ENCODE measurements at places on chromosomes 4 and X.

DNA sequence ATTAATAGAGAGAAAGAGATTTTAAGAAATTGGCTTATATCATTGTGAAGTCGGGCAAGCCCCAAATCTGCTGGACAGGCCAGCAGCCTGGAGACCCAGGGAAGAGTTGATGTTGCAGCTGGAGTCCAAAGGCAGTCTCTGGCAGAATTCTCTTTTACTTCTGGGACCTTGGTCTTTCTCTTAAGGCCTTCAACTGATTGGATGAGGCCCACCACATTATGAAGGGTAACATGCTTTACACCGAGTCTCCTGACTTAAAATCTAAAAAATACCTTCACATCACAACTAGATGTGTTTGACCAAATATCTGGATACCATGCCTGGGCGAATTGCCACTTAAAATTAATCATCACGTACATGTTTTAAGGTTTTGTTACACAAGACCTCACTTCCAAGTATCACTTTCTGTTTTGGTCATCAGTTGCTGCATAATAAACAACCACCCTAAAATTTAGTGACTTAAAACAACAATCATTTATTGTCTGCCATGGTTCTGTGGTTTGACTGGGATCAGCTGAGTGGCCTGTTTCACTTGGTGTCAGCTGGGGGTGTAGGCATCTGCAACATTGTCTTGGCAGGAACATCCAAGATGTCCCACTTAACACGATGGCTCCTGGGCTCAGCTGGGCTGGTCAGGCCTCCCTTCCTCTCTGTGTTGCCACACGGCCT lies 3.4 kb downstream of the CD38 start:
- DNase-seq: no peak

- DNase-seq: no peak
Observed at GRCh38 chr4:5020341-5020740, 1.1 kb upstream of the CYTL1 start.

DNA sequence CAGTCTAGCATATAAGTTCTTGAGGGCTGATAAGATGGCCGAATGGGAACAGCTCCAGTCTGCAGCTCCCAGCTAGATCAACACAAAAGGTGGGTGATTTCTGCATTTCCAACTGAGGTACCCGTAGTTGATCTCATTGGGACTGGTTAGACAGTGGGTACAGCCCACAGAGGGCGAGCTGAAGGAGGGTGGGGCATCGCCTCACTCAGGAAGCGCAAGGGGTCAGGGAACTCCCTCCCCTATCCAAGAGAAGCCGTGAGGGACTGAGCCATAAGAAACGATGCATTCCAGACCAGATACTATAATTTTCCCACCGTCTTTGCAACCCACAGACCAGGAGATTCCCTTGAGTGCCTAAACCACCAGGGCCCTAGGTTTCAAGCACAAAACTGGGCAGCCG lies 109.0 kb downstream of the RPS6KA6 start:
- DNase-seq: no peak

DNA sequence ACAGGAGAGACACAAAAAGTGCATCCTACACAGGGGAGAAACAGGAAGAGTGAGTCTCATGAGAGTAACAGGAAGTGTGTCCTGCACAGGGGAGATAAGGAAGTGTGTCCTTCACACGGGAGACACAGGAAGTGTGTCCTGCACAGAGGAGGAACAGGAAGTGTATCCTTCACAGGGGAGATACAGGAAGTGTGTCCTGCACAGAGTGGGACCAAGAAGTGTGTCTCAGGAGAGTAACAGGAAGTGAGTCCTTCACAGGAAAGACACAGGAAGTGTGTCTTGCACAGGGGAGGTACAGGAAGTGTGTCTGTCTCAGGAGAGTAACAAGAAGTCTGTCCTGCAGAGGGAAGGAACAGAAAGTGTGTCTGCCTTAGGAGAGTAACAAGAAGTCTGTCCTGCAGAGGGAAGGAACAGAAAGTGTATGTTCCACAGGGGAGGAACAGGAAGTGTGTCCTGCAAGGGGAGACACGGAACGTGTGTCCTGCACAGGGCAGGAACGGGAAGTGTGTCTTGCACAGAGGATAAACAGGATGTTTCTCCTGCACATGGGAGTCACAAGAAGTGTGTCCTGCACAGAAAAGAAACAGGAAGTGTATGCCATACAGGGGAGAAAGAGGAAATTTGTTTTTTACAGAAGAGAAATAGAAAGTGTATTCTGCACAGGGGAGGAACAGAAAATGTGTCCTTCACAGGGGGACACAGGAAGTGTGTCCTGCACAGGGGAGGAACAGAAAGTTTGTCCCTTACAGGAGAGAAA lies 102.0 kb downstream of the ARSF start:
- DNase-seq: peak; percentile 66

DNA sequence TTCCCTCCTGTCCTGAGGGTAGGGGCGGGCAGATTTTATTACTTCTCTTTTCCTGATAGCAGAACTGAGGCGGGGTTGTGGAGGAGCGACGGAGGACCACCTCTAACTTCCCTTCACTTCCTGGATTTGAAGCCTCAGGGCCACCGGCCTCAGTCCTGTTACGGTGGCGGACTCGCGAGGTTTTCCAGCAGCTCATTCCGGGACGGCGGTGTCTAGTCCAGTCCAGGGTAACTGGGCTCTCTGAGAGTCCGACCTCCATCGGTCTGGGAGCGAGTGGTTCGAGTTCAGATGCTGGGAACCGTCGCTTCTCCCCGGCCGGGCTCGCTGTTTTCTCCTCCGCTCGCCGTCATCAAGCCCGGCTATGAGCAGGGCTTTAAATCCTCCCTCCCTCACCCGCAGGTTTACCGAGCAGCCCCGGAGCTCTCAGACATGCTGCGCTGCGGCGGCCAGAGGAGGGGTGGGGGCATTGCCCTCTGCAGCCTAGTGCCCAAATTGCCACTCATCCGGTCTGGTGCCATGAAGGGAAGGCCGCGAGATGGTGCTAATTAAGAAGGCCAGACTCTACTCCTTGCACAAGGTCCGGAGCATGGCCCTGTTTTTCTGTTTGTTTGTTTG lies 23.3 kb downstream of the HAND2 start:
- no peak for DNase-seq

GRCh38 chrX:24283127-24283794 lies 30.6 kb downstream of the SUPT20HL2 start:
- DNase-seq: no peak

DNA sequence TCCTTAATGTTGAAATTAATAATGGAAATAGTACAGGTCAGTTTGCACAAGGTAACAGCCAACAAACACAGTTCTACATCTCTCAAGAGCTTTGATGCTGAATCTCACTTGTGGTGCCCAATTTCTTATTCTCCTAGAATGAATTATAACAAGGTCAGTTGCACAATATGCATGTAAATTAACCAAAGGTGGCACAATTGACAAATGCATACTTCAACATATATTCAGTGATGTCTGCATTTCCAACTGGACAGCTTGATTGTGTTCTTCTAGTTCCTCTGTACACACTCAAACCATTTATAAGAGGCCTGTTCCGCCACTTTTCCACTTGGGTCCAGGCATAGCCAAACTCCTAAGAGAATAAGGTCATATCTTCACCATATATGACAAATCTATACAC lies 210.3 kb upstream of the EPHA5 start:
- no peak for DNase-seq

DNA sequence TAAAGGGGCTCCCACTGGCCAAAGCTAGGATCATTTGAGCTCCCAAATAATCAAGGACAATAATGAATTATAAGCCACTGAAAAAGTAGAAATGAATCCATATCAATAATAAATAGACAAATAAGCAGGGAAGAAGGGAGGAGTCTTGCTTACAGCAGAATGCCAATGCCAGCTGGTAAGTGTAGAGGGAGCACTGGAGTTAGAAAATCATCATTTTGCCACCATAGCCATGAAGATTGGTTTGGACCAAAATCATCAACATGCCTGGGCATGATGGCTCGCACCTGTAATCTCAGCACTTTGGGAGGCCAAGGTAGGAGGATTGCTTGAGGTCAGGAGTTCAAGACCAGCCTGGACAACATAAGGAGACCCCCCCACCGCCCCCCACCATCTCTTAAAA lies 20.4 kb upstream of the SH3KBP1 start:
- no peak for DNase-seq

DNA sequence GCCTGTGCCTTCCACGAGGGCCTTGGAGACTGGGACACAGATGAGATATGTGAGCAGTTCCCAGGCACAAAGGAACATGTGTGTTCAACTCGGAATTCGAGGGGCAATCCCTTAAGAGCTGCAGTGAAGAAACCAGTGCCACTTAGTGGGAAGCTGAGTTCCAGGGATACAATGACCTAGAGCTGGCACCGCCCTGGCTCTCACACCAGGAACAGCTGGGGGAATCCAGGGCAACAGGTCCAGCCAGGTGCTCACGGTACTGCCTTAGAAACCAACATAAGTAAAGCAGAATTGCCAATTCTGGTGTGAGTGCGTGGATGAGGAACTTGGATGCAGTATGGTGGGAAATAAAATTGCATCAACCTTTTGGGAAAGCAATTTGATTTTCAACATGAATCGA lies 122.9 kb downstream of the AFAP1 start:
- no peak for DNase-seq

DNA sequence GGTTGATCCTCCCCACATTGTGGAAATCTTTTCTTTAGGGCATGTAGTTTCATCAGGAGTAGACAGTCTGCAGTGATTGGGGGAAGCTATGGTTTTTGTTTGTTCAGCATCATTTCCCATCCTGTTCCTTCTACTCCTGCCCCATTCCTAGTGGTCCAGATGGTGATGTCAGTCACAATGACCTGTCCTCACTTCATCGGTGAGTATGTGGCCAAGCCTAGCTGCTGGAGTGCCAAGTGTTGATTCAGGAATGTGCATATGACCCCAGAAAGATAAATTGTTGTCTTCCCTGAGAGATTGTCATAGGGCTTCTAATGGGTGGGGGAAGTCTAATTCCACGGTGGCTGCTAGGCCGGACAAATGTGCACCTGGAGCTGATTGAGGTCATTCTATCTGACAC lies 130.6 kb upstream of the FAT1 start:
- DNase-seq: no peak

DNA sequence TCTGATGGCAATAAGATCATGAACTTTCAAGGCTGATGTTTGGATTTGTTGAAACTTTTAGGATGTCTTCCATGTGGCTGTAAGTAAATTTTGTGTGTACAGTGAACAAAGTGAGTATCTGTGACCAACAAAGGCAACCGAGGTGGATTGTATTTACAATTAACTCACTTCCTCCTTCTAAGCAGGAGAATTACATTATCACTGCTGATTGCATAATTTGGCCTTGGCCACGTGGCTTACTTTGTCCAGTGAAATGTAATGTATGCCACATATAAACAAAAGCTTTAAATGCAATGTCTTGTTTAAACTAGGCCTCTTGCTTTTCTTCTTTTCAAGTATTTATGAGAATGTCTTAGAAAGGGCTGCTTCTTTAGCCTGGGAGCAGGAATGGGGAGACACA lies 66.3 kb upstream of the MAD2L1 start:
- no peak for DNase-seq

DNA sequence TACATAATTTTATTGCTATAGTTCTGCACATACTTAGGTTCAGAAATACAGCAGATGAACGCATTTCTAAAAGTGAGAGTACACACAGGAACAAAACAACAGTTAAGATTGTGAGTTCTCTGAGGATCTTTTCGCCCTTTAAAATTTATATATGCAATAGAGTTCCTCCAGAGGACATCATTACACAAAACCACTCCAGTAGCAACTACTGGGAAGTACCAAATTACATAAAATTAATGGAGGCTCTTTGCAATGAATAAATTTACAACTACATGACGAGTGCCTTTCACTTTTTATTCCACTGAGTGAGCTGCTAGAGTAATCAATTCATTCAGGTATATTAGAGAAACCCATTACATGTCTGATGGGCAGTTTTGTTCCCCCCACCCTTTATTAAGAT lies 107.2 kb downstream of the PPP3CA start:
- no peak for DNase-seq

- no peak for DNase-seq
Observed at GRCh38 chr4:54687887-54688841, 30.4 kb downstream of the KIT start.

DNA sequence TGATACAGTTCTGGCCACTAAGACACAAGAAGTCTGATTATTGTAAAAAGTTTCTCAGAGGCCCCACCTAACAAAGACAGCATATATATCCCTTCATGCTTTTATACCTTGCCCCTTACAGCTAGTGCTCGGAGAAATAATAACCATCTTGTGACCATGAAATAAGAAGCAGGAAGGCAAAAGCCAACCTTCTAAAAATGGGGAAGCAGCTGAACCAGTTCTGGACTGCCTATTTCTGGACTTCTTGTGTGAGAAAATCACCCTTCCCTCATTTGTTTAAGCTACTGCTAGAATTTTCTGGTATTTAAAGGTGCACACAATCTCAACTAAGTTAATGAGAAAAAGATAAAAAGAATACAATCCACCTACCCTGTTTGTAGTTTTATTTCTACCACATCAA lies 87.5 kb downstream of the CNOT6L start:
- no peak for DNase-seq

DNA sequence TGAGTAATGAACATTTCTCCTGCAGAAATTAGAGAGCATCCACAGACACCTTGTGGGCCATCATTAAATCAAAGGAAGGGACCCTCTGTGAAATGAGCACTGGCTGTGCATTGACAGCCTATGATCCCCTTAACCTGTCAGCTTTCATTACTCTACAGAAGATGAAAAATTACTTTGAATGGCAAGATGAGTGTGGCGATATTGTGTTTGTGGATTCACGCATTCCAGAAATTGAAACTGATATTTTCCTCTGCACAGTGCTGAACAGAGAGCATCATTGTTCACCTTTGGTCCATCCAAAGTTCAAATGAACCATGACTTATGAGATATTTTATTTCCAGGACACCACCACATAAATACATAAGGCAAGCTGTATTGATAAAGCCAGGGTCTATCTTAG lies 374.8 kb upstream of the ANXA10 start:
- no peak for DNase-seq

- no peak for DNase-seq
Observed at GRCh38 chrX:72280321-72280845, 3.3 kb upstream of the RPS4X start.

DNA sequence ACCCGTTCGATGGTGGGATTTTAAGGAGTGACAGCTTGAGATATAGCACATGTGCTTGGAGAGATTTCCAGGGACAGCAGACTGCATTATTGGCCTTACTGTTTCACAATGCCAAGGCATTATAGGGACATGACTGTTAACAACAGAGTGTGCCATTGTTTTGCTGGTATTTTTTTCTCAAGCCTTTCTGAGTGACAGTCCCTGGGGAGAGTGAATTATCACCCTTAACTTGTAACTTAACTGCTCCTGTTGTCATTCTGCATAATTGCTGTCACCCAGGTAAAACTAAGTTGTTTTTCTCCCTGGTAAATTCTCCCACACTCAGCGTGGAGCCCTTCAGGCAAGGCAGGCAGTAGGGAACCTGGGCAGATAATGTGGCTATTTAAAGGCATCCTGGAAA lies 989.2 kb upstream of the LCORL start:
- no peak for DNase-seq

- no peak for DNase-seq
Observed at GRCh38 chr4:39706741-39707511, 9.0 kb downstream of the UBE2K start.

GRCh38 chr4:116343809-116344208 lies 741.6 kb downstream of the TRAM1L1 start:
- no peak for DNase-seq
